ENCODE measurements at places on chromosomes 11 and 22.

- DNase-seq = no peak
Observed at GRCh38 chr11:114116357-114116756, 56.8 kb downstream of the ZBTB16 start.

DNA sequence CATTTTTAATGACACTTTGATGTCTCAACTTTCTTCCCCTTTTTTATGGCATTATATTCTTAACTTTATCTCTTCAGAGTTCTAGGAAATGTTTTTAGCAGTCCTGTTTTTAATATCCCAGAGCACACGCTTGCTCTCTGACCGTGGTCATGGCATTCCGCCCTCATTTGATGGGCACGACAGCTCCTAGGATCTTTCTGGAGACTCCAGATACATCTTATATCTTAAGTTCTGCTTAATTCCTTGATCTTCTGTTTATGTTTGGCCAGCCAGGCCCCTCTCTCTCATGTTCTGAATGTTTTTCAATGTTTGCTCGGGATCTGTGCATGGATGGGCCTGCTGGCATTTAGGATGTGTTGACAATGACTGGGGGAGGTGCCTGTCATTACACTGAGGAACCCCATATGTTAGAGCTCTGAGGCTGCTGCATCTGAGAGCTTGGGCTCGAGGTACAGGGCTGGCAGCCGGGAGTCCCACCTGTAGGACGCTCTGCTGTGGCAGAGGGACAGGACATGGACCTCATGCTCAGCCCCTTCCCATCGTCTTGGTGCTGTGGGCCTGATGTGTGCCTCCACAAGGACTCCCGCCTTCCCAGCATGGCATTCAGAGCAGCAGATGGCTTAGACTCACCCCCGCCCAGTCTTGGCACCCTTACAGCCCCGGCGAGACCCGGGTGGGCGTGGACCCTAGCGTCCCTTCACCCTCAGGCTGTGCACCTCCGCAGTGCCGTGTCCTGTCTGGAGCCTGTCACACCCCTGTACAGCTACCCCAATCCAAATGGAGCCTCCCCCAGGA, 75.0 kb downstream of the CDKN1C start:
- DNase-seq = no peak

DNA sequence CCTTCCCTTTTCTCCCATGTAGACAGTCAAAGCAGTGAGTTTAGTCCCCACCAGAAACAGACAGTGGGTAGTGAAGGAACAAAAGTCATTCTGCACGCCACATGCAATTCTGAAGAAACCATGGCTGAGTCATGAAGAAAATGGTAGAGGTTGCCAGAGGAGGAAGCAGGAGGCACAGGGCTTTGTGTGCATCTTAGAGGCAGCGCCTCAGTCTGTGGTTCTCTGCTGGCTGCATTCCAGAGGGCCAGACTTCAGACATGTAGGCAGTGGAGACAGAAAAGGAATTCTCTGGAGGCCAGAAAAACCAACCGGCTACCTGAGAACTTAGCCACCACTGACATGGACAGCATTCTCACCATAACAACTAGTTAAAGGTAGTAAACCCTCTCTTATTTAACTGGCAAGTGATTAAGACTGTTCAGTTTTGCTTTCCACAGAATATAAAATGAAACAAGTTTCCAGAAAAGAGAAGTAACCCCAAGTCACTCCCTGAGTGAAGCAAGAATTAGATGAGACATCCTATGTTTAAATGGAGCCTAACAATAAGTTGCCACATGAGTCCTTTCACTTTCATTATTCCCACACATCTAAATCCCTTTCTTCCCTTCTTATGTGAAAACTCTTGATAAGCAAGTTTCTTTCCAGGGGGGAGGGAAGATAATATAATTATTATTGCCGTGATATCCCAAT, 556.1 kb downstream of the SOX6 start:
- DNase-seq = no peak

GRCh38 chr11:1890856-1891830, 552 bp downstream of the PRR33 start:
- no peak for DNase-seq

- no peak for DNase-seq
Observed at GRCh38 chr11:33540946-33541915, 159.4 kb downstream of the C11orf91 start.

DNA sequence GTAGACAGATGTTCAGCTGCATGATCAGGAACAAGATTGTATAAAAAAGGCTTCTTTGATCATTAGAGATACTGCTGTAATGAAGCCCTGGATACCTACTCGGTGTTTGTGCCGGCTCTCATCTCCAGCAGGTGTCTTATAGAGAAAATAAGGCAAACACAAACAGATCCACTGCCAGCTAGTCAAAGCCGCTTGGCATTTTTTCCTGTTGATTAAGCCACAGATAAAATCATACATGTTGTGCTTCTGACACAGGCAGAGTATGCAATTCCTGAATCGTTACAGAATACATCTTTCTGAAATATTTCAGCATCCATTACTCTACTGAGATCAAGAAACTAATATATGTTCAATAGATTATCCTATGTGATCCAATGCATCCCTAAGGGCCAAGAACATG, 206.9 kb downstream of the CADM1 start:
- DNase-seq = no peak

DNA sequence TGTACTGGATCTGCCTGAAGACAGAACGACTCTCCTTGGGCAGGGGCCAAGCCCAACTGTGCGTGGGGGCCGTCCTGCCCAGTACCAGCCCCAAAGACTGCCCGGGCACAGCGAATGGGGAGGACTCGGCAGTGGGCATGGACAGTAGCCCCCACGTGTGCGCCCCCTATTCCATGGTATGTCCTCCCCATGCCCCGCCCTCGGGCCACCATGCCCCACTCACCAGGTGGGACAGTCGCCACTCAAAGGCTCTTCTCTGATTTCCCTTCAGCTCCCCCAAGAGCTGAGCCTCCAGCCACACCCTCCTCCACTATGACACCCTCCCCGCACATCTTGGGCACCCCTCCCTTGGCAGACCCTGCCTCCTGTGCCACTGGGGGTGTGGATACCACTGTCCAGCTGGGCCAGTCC, 43.5 kb downstream of the GNB1L start:
- DNase-seq = no peak

GRCh38 chr11:31780078-31780477, 31.0 kb downstream of the PAX6 start:
- DNase-seq = no peak

GRCh38 chr22:23066200-23067022, 3.9 kb upstream of the GNAZ start:
- no peak for DNase-seq

DNA sequence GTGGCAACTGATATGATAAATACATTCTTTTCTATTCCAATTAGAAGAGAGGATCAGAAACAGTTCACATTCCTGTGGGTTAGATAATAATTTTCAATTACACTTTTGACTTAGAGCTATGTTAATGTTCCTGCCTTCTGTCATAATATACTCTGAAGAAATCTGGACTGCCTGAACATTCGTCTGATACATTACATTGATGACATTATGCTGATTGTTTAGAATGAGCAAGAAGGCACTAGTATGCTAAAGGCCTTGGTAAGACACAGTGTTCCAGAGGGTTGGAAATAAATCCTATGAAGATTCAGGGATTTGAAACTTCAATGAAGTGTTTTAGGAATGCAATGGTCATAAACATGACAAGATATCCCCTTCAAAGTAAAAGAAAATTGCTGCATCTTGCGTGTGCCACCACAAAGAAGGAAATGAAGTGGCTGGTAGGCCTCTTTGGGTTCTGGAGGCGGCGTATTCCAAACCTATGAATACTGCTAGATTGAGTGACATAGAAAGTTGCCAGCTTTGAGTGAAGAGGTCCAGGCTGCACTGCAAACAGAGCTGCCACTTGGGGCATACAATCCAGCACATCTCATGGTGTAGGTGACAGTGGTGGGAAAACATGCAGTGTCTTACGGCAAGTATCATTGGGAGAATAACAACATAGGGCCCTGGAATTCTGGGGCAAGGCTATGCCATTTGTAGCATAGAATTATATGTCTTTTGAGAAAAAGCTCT, 21.2 kb upstream of the PDE3B start:
- DNase-seq = no peak

DNA sequence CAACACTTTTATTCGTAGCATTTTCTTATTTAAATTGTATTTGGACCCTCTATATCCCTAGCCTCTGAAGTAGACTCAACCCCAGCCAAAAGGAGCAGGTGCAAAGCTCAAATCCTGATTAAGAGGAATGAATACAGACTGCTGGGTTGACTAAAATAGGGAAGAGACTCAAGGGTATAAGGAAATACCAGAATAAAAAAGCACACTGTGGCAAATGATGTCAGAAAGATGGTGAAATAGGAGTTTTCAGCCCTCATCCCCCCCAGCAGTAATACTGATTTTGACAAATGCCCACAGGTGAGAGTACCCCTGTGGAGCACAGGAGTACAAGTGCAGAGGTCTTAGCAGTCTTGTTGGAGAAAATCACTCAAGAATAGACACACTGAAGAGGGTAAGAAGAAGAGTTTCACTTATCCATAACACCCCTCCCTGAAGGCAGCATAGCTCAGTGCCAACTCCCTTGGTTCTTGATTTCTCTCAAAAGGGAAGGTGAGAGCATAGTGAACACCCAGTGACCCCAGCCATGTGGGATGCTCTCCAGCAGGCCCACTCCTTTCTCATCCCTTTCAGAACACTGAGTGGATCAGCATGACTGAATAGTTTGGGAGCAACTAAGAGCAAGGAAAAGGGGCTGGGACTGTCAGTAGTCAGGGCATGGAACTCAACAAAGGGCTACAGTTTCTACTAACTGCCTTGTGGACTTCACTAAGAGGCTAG, 71.7 kb downstream of the TBC1D22A start:
- DNase-seq = no peak

GRCh38 chr11:10474551-10474950, 19.5 kb downstream of the AMPD3 start:
- DNase-seq = no peak

DNA sequence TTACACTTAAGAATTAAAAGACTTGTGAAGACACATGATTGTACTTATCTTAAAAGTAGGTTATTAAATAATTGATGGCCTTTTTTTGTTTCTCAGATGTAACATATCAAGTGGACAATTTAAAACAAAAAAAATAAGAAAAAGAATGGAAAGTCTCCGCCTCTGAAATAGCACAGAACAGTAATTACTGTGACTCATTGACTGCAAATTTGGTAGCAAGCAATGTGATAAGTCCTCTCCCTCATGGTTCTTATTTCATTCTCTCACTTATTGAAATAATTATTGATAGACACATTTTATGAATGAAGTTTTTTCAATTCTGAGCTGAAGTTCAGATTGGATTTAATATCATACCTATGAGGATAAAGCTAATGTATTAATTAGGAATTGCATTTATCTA, 717.9 kb upstream of the LUZP2 start:
- DNase-seq = no peak

DNA sequence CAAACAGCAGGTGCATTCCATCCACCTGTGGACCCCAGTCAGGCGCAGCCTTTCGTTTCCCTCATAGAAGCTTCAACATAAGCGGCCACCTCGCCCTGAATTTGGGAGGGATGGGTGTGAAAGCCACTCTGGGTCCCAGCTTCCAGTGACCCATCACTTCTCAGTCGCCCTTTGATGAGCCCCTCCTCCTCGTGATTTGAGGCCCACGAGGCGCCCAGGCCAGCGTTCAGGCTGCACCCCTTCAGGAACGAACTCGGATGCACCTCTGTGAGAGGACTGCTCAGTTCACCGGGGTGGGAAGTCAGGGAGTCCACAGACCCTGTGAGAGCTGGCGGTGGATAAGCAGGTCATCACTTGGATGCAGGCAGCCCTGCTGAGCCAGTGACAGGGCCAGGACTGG, 1118.2 kb downstream of the BRD1 start:
- DNase-seq = no peak

- no peak for DNase-seq
Observed at GRCh38 chr22:36228944-36229343, 10.4 kb downstream of the APOL2 start.

- no peak for DNase-seq
Observed at GRCh38 chr22:27418261-27418660, 383.3 kb downstream of the MN1 start.

DNA sequence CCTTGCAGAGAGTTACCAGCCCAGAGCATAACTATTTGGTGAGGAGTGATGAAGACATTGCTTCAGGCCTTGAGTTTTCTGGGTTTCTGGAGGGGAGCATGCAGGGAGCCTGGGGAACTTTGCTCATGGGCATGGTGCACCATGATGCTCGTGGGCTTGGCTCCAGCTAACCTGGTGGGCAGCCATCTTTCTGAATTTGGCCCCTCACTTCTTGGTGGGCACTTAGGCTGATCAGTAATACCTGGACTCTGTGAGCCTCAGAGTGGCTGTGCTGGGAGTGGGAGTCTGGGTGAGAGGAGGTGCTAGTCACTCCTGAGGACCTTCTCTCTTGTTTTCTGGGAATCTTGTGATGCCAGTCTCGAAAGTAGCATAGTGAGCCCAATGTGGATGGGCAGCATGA, 30.6 kb downstream of the AMPD3 start:
- no peak for DNase-seq

DNA sequence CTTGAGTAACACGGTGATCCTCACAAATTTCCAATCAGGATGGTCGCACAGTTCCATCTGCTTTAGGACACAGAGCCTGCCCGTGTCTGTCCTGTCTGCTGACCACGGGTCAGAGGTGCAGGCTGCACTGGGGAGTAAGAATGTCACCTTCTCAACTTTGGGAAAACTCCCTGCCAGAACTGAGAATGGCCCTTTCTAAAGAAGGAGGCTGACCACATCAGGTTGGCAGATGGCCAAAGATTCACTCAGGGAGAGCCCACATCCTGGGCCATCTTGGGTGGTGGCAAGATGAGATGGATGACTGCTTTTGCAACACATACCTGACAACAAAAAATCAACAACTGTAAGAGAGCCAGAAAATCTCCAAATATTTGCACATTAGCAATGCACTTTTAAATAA, 101.9 kb downstream of the IGLL1 start:
- DNase-seq = no peak

GRCh38 chr11:47333886-47334443, 18.5 kb downstream of the MYBPC3 start:
- DNase-seq = no peak

DNA sequence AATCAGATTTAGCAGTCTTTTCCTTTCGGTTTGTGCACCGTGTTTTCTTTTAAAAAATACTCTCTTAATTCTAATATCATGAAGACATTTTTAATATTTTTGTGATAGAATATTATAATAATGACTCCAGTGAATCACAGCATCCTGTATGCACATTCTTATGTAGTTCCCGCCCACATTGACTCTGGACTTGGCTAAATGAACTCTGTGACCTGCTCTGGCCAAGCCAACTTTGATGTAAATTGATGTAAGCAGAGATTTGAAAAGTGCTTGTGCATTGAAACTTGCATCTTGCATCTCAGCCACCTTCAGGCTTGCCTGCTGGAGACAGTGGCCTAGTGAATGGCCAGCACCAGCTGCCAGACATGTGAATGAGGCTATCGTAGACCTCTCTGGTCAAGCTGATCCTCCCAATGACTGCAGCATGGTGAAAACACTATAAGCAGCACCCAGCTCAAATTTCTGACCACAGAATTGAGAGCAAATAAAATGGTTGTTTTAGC, 29.2 kb upstream of the PGM2L1 start:
- DNase-seq = no peak

All from HTR-8/SVneo (cell line).